Cardiac fibroblast (primary cell): ENCODE measurements at places on chromosomes 3 and 15.

DNA sequence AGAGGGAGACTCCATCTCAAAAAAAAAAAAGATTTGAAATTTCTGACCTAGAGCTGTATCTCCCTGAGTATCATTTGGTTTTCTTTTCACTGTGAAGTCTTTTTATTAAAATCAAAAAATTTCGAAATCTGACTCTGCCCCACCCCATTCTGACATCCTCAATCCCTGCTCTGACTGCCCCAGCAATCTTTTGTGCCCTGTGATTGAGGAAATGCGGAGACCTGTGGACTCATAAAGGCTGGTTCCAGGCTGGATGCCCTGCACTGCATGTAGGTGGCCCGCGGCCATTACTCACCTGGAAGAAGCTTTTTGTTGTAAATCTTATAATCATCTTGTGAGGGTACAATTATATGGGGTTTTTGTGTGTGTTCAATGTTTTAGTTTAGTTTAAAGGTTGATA is 147.3 kb upstream of the SEMA6D start:
- DNase-seq: no peak

- DNase-seq: peak; percentile 91
Measured at GRCh38 chr15:31338879-31339557, 12.4 kb downstream of the KLF13 start.

GRCh38 chr15:79068790-79069189 is 21.8 kb downstream of the RASGRF1 start:
- no peak for DNase-seq

DNA sequence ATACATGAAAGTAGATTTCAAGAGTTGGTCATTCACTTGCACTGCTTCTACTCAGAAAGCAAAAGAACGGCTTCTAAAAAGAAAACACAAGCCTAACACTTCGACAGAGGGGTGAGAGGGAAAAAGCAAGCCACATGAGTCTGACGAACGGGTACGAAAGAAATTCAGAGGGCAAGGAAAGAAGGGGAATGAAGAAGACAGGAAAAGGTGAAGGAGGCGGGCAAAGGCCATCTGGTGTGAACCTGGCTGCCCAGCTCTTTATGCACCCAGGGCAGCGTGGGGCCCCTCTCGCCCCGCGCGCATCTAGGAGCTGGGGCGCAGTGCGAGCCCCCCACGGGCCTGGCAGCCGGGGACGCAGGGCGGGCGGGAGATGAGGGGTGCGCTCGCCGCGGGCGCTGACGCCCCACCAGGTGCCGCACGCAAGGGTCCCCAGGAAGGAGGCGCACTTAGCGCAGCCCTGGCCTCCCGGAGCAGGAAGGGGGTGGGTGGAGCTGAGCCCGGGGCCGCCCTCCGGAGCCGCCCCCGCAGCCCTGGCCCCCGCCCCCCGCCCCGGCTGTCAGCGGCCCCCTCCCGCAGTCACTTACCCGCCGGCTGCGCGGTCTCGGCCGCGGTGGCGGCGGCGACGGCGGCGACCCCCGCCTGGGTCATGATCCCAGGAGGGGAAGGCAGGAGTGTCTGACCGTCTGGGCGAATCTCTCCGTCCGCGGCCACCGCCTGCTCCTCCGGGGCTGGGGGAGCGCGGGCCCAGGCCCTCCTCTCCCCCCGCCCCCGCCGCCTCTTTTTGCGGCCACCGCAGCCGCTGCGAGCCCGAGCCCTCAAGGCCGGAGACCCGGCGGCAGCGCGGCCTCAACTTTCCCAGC is at the start of gene USF3:
Gene USF3 (minus strand): TSS at position 857 of the 860 bp plus-strand sequence. CDS start 21,764 bp downstream, outside the sequence.
- peak; percentile 45 for DNase-seq

DNA sequence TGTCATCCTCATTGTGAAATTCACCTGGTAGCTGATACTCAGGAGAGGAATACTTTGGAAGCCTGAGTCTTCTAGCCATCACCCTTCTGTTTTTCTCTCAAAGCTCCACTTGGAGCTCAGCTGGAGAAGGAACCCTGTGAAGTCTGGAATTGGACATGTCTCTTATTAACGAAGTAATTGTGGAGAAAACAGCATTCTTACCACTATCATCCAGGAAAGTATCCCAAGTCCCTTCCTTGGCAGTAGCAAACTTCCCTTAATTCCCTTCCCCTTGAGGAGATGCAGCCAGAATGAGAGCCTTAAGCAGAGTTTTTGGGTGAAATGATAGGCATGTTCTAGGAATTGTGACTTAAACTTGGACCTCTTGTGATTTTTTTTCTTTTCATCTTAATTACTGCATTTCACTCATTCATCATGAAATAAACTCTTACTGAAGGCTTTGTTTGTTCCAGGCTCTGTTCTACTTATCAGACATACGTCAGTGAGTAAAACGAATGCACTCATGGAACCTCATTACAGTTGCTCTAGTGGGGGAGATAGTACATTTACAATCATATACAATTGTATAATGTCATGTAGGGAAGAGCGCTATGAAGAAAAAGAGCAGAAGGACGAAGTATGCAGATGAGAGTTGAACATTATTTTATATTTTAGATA is 30.5 kb upstream of the TCF12 start:
- DNase-seq: no peak

DNA sequence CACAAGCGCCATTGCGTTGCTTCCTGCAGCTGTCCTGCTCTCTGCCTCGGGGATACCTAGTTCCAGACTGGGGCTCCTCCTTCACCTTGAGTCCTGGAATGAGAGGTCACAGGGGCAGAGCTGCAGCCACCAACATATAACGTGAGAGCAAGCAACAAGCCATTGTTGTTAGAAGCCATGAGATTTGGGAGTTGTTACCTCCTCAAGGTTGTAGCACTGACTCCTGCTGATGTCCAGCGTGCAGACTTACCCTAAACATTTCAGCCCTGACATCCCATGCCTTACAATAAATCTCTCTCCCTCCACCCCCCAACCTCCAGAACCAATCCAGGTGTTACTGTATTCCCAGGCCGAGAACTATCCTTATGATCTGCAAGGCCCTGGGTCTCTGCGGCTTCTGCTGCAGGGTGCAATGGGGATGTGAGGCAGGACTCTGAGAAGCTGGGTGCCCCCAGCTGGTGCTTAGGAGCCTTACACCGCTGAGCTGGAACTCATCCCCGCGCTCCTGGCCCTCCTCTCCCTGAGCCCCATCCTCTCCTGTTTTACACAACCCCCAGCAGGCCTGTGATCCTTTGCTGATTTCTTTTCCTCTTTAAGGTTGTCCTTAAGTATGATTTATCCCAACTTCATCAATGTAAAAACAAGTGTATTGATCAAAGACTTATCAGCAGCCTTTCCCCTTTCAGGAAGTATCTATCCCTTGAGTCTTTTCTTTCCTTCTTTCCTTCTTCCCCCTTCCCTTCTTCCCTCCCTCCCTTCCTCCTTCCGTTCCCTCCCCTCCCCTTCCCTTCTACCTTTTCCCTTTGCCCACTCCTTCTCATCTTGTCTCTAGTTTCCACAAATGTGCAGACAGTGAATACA is 84.2 kb upstream of the ABHD2 start:
- DNase-seq: peak; percentile 78

- DNase-seq: peak; percentile 67
Measured at GRCh38 chr15:90035095-90035839, 34.1 kb downstream of the ZNF710 start.

- DNase-seq: peak; percentile 48
Measured at GRCh38 chr3:67468511-67468910, 185.9 kb downstream of the SUCLG2 start.

DNA sequence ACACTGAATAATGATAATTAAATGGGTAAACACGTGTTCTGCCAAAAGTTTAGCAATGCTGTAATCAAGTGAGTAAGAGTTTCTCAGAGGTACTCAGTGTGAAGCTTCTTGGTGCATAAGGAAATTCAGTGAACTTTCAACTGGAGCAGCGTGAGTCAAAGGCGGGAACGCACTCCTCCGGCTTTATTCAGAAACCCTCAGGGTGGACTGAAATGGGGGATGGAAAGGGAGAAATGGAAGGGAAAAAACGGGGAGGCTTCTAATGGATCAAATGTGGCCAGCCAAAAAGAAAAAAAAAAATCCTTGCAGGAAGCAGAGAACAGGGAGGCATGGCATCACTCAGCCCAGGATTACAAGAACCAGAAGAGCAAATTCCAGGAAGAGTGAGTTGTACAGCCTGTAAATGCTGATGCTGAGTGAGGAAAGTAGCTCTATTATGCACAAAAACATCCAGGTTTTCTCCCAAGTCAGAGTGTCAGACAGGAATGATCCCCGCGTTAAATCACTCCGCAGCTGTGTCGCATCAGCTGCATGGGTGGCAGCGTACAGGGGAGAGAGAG is 85.3 kb downstream of the ASB7 start:
- DNase-seq: peak; percentile 94

- DNase-seq: peak; percentile 57
Measured at GRCh38 chr15:63504979-63505841, 817 bp downstream of the USP3 start.
